Activated CD8-positive, alpha-beta memory T cell treated with anti-CD3 and anti-CD28 coated beads, Interleukin-2, amount 10 ng/mL, durations not matched to agents 7 days and 5 days (primary cell): ENCODE measurements at places on chromosomes 1 and 21. TPM values are rescaled to one million over a fixed set of nuclear protein-coding genes. Genes with fewer than 3 reads are reported as not detected.

GRCh38 chr1:23020706-23021405 lies 1.6 kb downstream of the KDM1A start:
- no peak for DNase-seq
- peak overlapping the region; percentile 92 for H3K4me3 ChIP-seq
- peaks cover 38% of the 10 kb centered on the region for H3K4me1 ChIP-seq
- H3K27ac ChIP-seq: peak overlapping the region; percentile 81

GRCh38 chr1:46379996-46380395 lies 14.1 kb upstream of the FAAH start:
- H3K27me3 ChIP-seq: no peaks in the 10 kb centered on the region
- H3K4me3 ChIP-seq: no peak overlapping the region

YBEY gene
- total RNA-seq: 9.1 TPM

GRCh38 chr1:182725259-182726255 lies 41.2 kb upstream of the RGS8 start:
- DNase-seq: no peak
- H3K4me1 ChIP-seq: no peaks in the 10 kb centered on the region
- no peak overlapping the region for H3K4me3 ChIP-seq
- H3K27me3 ChIP-seq: peaks cover 23% of the 10 kb centered on the region

GRCh38 chr1:203182387-203182953 lies 4.0 kb downstream of the CHI3L1 start:
- H3K36me3 ChIP-seq: no peaks in the 10 kb centered on the region
- no peak overlapping the region for H3K4me3 ChIP-seq
- peaks cover 16% of the 10 kb centered on the region for H3K27me3 ChIP-seq
- no peak for DNase-seq
- no peaks in the 10 kb centered on the region for H3K4me1 ChIP-seq
- H3K27ac ChIP-seq: no peak overlapping the region

- H3K4me3 ChIP-seq: no peak overlapping the region
- peaks cover 53% of the 10 kb centered on the region for H3K4me1 ChIP-seq
- peak overlapping the region; percentile 75 for H3K27ac ChIP-seq
- H3K36me3 ChIP-seq: peaks cover 17% of the 10 kb centered on the region
Measured at GRCh38 chr1:235996048-235996785, 68.7 kb downstream of the NID1 start.

DNA sequence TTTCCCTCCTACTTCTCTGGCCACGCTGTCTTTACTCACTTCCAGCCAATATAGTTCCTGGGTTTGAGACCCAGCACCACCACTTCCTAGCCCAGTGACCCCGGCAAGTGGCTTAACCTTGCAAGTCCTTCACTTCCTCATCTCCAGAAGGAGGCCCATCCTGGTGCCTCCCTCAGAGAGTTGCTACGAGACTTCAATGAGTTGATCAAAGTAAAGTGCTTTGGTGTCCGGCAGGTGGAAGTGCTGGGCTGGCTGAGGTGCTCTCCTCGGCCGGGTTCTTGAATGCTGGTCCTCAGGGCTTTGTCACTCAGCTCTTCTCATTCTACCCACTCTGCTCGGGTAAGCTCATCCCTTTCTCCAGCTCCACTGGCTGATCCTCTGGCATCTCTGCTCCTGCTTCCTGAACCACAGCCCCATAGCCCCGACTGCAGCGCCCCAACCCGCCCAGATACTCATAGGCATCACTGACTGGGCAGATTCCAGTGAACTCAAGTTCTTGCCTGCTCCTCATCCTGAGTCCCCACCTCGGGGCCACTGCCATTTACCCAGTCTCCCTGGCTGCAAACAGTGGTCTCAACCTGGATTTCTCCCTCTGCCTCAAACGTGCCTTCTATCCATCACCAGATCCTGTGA lies 75.8 kb upstream of the WNT4 start:
- no peak overlapping the region for H3K27ac ChIP-seq
- no peak for DNase-seq

FTCD gene
- total RNA-seq: not detected

DPT gene
- total RNA-seq: not detected

DNA sequence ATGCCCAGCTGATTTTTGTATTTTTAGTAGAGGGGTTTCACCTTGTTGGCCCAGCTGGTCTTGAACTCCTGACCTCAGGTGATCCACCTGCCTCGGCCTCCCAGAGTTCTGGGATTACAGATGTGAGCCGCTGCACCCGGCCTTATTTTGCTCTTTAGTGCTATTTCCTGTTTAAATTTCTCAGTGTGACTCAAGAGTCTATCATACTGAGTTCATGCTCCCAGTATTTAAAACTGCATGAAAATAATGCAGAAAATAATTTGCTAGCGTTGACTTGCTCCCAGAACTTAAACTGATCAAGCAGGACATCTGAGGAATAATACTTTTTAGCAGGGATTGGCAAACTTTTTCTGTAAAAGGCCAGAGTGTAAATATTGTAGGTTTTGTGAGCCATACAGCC lies 86.4 kb upstream of the C1orf21 start:
- no peak for DNase-seq
- peaks cover 2% of the 10 kb centered on the region for H3K36me3 ChIP-seq
- H3K4me3 ChIP-seq: no peak overlapping the region
- H3K27me3 ChIP-seq: peaks cover 24% of the 10 kb centered on the region

GRCh38 chr1:110012100-110012780 lies 22.2 kb upstream of the STRIP1 start:
- no peaks in the 10 kb centered on the region for H3K27me3 ChIP-seq
- H3K36me3 ChIP-seq: peaks cover 27% of the 10 kb centered on the region
- no peak for DNase-seq
- no peak overlapping the region for H3K4me3 ChIP-seq
- H3K27ac ChIP-seq: peak overlapping the region; percentile 6
- peaks cover 4% of the 10 kb centered on the region for H3K4me1 ChIP-seq

DNA sequence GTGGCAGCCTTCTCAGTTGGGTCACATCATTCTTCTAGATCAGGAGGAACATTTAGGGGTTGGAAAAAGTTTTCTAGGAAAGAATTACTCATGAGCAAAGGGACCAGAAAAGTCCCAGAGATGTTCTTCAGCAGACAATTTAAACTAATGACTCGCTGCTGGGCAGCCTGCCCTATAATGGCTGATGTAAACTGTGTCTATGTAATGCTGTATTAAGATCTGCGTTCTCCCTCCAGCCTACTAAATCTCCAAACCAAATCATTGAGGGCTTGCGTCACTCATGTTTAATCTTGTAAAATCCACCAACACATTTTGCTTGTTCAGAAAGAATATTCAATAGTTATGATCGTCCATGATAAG lies 92.1 kb downstream of the LRRC8C start:
- no peaks in the 10 kb centered on the region for H3K27me3 ChIP-seq
- H3K36me3 ChIP-seq: peaks cover 46% of the 10 kb centered on the region
- H3K27ac ChIP-seq: peak overlapping the region; percentile 86
- H3K4me3 ChIP-seq: peak overlapping the region; percentile 10

- peak; percentile 46 for DNase-seq
- H3K4me3 ChIP-seq: no peak overlapping the region
- H3K27me3 ChIP-seq: no peaks in the 10 kb centered on the region
- peaks cover 28% of the 10 kb centered on the region for H3K36me3 ChIP-seq
- H3K4me1 ChIP-seq: peaks cover 22% of the 10 kb centered on the region
Measured at GRCh38 chr1:67274623-67275325, 32.9 kb upstream of the IL12RB2 start.

RNU1-3 gene
- total RNA-seq: 922 TPM

GRCh38 chr1:175331891-175332290 lies 139.3 kb upstream of the KIAA0040 start:
- no peaks in the 10 kb centered on the region for H3K36me3 ChIP-seq
- H3K27me3 ChIP-seq: peaks cover 12% of the 10 kb centered on the region
- no peak overlapping the region for H3K27ac ChIP-seq
- no peak overlapping the region for H3K4me3 ChIP-seq
- no peak for DNase-seq

GRCh38 chr1:22117238-22117637 lies 25.7 kb downstream of the WNT4 start:
- no peak overlapping the region for H3K4me3 ChIP-seq
- peaks cover 10% of the 10 kb centered on the region for H3K36me3 ChIP-seq
- DNase-seq: no peak
- no peaks in the 10 kb centered on the region for H3K27me3 ChIP-seq
- H3K27ac ChIP-seq: peak overlapping the region; percentile 3

- DNase-seq: no peak
- peaks cover 6% of the 10 kb centered on the region for H3K4me1 ChIP-seq
- H3K4me3 ChIP-seq: no peak overlapping the region
- no peaks in the 10 kb centered on the region for H3K36me3 ChIP-seq
- H3K27me3 ChIP-seq: peaks cover 45% of the 10 kb centered on the region
Measured at GRCh38 chr1:58251430-58252073, 295.0 kb downstream of the OMA1 start.

DNA sequence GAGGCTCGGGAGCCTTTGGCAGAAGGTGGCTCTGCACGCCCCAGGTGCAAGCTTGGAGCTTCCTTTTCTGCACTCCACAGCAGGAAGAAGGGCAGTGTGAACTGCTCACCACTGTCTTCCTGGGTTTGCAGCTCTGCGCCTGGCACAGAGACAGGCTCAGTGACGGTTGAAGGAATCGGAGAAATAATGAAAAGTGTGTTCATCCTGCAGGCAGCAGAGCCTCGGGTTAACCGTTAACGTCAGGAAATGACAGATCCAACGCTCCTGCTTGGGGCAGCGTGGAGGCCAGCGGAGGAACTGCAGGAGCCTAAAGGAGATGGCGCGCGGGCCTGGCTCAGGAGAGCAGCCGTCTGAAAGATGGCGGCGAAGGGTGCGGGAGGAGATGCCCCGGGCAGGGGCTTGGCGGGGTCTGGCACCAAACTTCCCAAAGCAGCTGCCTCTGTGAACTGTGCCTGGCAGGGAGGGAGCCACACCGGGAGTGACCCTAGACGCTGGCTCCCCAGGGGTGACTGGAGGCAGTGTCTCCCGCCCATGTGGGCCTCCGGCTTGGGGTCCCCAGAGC lies 10.9 kb upstream of the SAMD11 start:
- H3K36me3 ChIP-seq: no peaks in the 10 kb centered on the region
- H3K27me3 ChIP-seq: peaks cover 42% of the 10 kb centered on the region
- no peak overlapping the region for H3K27ac ChIP-seq
- peaks cover 7% of the 10 kb centered on the region for H3K4me1 ChIP-seq
- H3K4me3 ChIP-seq: no peak overlapping the region

GRCh38 chr21:26588446-26588845 lies 15.4 kb upstream of the CYYR1 start:
- H3K4me1 ChIP-seq: no peaks in the 10 kb centered on the region
- H3K27me3 ChIP-seq: no peaks in the 10 kb centered on the region
- no peak for DNase-seq
- H3K36me3 ChIP-seq: no peaks in the 10 kb centered on the region
- H3K4me3 ChIP-seq: no peak overlapping the region
- no peak overlapping the region for H3K27ac ChIP-seq

- no peak overlapping the region for H3K27ac ChIP-seq
- H3K36me3 ChIP-seq: no peaks in the 10 kb centered on the region
- H3K4me3 ChIP-seq: no peak overlapping the region
- no peaks in the 10 kb centered on the region for H3K4me1 ChIP-seq
- no peaks in the 10 kb centered on the region for H3K27me3 ChIP-seq
- DNase-seq: no peak
Measured at GRCh38 chr21:37970548-37970947, 54.3 kb upstream of the KCNJ6 start.

- no peak overlapping the region for H3K4me3 ChIP-seq
- H3K4me1 ChIP-seq: peaks cover 15% of the 10 kb centered on the region
- DNase-seq: no peak
- H3K27me3 ChIP-seq: peaks cover 7% of the 10 kb centered on the region
Measured at GRCh38 chr1:55289042-55289441, 73.9 kb upstream of the USP24 start.

GRCh38 chr1:161020509-161021164 lies at the start of gene F11R:
F11R (minus strand) TSS chr1:161021152; CDS start chr1:161021073, 79 bp downstream.
- peaks cover 32% of the 10 kb centered on the region for H3K4me1 ChIP-seq
- H3K4me3 ChIP-seq: peak within 1 kb of the TSS; percentile 82

DNA sequence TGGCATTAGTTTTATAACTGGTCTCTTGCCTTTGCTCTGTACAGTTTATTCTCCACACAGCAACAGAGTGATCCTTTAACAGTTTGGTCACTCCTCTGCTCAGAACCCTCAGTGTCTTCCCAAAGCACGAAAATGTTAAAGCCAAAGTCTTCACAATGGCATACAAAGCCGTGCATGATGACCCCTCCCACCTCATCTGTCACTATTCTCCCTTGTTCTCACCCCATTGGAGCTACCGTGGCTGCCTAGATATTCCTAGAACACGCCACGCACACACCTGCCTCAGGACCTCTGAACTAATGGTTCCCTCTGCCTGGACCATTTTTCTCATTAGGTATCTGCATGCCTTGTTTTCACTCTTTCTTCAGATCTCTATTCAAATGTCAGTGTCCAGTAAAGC lies 8.6 kb upstream of the SEMA4A start:
- no peaks in the 10 kb centered on the region for H3K36me3 ChIP-seq
- peaks cover 32% of the 10 kb centered on the region for H3K4me1 ChIP-seq
- H3K27me3 ChIP-seq: no peaks in the 10 kb centered on the region
- no peak for DNase-seq

FCMR gene
- 33.0 TPM for total RNA-seq

- no peak overlapping the region for H3K27ac ChIP-seq
- H3K4me3 ChIP-seq: no peak overlapping the region
- no peak for DNase-seq
- H3K4me1 ChIP-seq: no peaks in the 10 kb centered on the region
Measured at GRCh38 chr1:62794053-62794452, 10.1 kb downstream of the ATG4C start.

DNA sequence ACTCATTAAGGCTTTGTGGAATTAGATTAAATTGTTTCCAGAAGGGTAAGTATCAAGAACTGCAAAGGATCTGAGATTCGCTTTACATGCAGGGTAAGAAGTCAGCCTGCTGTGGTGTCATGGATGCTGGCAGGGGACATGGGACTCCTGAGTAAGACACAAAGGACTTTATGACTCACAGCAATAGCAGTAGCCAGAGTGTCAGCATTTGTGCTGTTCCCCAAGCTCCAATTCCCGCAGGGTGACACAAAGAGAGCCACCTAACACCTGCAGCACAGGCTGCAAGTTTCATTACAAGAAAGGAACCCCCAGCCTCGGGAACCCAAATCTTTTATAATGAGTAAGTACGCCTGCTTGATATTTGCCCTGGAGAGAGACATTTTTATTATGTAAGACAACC lies 298.1 kb upstream of the POU3F1 start:
- no peaks in the 10 kb centered on the region for H3K36me3 ChIP-seq
- H3K4me1 ChIP-seq: no peaks in the 10 kb centered on the region
- peaks cover 17% of the 10 kb centered on the region for H3K27me3 ChIP-seq

DNA sequence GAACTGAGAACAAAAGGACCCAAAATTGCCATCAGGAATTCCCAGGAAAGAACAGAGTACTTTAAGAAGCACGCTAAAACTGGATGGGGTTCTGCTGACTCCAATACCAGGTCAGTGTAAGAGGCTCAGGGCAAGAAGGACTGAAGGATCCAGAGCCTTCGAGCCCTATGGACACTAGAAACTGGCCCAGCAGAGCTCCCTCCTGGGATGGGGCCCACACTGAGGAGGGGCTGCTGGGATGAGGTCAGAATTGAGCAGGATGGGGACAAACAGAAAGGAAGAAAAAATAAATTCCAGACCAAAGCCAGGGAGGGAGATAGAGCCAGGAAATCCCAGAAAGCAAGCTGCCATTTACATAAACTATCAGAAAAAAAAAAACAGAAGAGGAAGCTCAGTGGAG lies 222.4 kb upstream of the COA6 start:
- no peak for DNase-seq
- H3K36me3 ChIP-seq: peaks cover 3% of the 10 kb centered on the region
- H3K4me1 ChIP-seq: peaks cover 13% of the 10 kb centered on the region
- peaks cover 31% of the 10 kb centered on the region for H3K27me3 ChIP-seq
- no peak overlapping the region for H3K4me3 ChIP-seq

SERINC2 gene
- not detected for total RNA-seq

TNFSF4 gene
- total RNA-seq: 0.47 TPM

LCE2B gene
- not detected for total RNA-seq
